Heart right ventricle (tissue), 16 donors: ENCODE measurements at places on chromosomes 12 and 14. TPM values are rescaled to one million over a fixed set of nuclear protein-coding genes. Genes with fewer than 3 reads are reported as not detected.

GRCh38 chr12:91663310-91663709 is 480.7 kb upstream of the DCN start:
- DNase-seq: no peak

DNA sequence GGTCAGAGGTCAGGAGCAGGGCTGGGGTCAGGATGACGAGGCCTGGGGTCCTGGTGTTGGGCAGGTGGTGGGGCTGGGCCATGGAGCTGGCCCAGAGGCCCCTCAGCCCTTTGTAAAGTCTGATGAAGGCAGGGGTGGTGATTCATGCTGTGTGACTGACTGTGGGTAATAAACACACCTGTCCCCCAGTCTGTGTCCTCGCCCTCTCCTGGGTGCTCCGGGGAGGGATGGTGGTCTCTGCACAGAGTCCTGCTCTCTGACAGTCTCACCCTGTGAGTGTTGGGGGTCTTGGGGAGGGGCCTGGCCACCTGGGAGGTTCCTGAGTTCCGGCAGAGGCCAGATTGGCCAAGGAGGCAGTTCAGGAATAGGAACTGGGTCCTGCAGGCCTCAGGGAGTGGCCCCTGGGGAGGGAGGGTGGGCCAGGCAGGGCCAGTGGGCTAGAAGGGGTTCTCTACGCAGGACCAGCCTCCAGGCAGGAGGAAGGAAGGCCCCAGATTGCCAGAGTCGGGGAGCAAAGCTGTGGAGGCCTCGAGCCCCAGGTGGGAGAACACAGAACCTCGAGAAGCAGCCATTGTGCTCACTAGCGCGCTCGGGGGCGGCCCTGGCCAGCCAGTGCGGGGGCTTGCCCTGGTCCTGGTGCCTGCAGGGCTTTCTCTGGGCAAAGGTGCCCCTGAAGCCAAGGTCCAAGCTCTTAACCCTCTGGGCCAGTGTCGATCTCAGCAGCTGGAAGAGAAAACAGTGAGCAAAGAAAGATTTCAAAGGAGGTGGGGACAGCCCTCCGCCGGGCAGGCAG is 14.4 kb downstream of the ACADS start:
- DNase-seq: no peak

- no peak for DNase-seq
Measured at GRCh38 chr12:130835011-130835410, 4.0 kb downstream of the STX2 start.

DNA sequence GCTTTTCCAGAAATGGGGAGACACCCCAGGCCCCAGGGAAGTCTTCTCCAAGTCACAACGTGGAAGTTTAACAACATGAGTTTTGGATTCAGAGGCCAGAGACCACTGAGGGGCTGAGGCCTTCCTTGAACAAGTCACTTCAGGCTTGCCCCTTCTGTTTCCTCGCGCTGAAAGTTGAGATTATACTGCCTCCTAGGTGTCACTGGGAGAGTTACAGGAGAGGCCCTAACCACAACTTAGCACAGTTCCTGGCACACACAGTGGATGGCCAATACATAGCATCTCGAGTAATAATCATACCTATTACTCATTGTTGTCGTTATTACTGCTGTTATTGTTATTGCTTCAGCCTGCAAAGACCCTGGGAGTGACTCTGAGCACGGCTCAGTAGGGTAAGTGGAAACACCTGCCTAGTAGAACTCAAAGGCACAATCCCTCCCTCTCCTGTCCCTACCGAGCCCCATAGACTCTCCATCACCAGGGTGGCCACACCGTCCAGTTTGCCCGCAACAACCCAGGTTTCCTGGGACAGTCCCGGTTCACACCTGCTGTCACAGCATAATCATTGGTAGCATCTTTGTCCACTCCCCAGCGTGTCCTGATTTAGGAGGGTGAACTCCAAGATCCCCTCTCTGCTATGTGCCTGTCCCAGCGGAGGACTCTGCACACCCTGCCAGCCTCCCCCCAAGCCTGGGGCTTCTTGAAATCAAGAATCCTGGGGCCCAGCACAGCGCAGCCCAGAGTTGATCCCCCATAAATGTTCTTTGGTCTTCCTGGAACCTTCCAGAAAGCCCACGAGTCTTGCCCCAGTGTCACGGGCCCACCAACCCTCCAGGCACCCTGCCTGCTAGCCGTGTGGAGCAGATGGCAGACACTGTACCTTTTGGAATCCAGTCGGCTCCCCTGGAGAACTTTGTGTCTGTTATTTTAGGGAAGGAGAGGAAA is 85.0 kb downstream of the SYNE3 start:
- DNase-seq: no peak

GRCh38 chr14:37622231-37622923 is 26.9 kb downstream of the TTC6 start:
- DNase-seq: no peak

- no peak for DNase-seq
Measured at GRCh38 chr12:105970885-105971284, 167.9 kb downstream of the NUAK1 start.

- DNase-seq: no peak
Measured at GRCh38 chr14:23570806-23571483, 3.4 kb upstream of the AP1G2 start.

The SLC7A8 gene
- polyA plus RNA-seq: 14.9 TPM

DNA sequence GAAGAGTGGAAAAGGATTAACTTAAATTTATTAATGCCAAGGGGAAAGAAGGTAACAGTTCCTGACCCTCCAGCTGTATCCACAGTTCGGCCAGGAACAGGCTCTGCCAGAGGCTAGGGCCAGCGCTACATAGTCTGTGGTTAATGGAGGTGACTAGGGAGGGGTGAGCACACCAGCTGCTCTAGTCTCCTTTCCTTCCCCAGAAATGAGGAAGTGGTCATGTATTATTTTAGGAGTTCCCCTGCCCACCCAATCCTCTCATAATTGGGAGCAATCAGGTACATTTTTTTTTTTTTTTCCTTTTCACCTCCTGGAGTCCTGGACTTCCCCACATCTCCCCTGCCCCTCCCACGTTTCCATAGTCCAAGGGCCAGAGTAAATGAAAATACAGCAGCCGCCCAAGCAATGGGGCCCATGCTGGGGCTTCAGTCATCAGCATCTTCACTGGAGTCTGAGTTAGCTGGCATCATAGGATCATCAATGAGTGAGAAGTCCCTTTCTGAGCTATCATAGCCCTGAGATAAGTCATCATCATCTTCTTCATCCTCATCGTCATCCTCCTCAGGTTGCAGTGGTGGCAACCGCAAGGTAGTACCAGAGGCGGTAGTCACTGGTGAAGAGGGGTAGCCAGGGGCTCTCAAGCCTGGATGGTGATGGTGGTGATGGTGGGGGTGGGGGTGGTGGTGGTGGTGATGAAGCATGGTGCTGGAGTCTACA is 1.5 kb upstream of the SUPT16H start:
- DNase-seq: no peak

GRCh38 chr14:83172363-83172762 is 1638.7 kb upstream of the SEL1L start:
- no peak for DNase-seq

The NRXN3 gene
- 0.23 TPM for polyA plus RNA-seq

DNA sequence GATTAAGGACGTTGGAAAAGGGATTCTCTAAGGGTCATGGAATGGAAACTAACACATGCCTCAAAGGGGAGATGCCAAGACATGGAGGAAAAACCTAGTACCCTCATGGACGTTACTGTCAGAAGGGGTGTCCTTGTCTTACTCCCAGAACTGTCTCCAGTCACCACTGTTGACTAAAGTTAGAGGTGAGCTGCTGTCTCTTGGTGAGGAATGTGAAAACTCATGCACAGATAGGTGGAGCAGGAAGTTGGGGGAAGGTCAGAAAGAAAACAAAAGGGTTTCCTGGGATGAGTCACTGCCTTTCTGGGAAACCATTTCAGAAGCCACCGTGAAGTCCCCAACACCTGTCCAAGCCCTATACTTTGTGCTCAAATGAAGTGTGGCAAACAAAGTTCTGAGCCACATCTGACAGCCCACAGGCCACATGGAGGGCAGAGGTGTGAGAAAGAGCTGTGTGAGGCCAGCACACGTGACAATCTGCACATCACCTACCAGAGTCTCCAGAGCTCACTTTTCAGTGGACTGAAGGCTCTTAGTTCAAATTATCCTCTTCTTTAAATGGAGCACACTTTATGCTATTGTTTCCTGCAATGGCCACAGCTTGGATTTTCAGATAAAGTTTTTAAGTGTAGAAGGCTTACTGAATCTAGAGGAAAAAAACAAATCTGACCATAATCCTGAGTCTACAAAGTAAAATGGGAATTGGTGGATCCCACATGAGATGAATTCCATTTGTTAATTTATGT is 92.9 kb upstream of the EGLN3 start:
- no peak for DNase-seq

GRCh38 chr12:70698345-70698744 is 61.1 kb upstream of the PTPRB start:
- DNase-seq: no peak

DNA sequence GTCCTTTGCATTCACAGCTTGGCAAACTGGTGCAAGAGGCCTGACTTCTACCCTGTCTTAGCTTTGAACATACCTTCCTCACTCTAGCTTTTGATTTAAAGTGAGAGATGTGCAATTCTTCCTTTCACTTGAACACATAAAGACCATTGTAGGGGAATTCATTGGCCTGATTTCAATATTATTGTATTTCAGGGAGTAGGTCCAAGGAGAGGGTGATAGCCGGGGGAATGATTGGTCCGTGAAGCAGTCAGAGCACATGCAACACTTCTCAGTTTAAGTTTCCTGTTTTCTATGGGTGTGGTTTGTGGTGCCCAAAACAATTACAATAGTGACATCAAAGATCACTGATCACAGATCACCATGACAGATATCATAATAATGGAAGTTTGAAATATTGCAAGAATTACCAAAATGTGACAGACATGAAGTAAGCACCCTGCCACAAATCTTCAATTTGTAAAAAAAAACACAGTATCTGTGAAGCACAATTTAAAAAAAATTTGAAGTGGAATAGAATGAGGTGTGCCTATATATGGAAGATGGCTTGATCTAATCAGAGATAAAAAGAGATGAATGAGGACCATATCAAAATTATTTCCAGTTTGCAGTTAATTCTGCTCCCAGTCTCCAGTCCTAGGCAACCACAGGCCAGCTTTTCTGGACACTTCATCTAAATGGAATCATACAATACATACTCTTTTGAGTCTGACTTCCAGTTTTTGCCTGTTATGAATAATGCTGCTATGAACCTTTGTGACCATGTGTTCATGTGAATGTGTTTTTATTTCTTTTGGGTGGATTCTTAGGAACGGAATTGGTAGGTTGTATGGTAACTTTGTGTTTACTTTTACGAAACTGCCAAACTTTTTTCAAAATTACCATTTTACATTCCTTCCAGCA is 23.2 kb downstream of the BORCS5 start:
- DNase-seq: no peak

The RERG gene
- 9.7 TPM for polyA plus RNA-seq

DNA sequence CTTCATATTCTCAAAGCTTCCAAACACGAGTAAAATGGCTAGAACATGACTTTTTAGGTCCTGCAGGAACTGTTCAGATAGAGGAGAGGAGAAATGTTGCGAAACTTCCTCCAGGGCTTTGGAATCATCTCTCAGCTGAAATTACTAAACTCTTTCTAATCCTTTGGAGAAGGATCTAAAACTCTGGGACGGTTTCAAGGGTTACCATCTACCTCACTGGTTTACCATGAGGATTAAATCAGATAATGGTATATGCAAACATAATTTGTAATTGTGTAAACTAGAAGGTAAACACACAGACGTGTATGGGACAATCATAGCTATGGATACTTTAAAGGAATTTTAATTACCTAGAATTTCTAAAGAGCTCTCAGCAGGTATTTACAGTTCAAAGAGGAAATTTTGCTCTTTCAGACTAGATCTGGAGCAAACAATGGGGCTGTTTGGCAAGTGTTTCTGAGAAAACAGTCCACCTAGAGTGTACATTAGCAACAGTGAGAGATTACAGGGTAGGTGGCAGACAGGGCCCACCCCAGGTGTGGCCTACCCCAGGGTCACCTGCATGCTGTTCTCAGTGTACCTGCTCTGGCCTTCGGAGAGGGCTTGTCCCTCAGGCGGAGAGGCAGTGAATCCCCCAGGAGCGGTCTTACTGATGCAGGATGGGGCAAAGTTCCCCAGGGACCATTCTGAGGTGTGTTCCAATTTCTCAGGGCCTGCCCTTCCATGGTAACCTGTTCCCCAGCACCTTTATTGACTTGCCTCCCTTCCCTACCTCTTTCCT is 124.7 kb upstream of the MAX start:
- no peak for DNase-seq

DNA sequence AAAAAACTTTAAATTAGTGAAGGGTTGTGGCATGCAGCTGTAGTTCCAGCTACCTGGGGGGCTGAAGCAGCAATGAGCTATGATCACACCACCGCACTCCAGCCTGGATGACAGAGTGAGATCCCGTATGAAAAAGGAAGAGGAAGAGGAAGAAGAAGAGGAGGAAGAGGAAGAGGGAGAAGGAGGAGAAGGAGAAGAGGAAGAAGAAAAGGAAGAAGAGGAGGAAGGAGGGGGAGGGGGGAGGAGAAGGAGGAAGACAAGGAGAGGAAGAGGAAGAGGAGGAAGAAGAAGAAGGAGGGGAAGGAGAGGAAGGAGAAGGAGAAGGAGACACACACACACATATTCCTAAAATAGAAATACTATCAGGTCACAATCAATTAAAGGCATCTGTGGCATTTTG is 32.0 kb downstream of the RXYLT1 start:
- no peak for DNase-seq

The SMCO3 gene
- 0.14 TPM for polyA plus RNA-seq

The SLC2A14 gene
- not detected for polyA plus RNA-seq

DNA sequence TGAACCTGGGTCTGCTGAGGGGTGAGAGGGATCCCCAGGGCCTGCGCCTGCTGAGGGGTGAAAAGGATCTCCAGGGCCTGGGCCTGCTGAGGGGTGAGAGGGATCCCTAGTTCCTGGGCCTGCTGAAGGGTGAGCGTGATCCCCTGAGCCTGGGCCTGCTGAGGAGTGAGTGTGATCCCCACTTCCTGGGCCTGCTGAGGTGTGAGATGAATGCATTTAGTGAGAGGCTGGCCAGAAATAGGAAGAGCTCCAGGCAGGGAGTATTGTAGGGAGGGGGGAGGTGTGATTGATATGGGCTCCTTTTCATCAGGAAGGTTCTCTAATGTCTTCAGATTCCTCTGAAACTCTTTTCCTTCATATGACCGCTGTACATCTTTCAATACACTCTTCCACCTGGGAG is 43.0 kb downstream of the FAM186A start:
- no peak for DNase-seq

GRCh38 chr12:68878846-68879245 is 54.1 kb downstream of the CPM start:
- DNase-seq: no peak

DNA sequence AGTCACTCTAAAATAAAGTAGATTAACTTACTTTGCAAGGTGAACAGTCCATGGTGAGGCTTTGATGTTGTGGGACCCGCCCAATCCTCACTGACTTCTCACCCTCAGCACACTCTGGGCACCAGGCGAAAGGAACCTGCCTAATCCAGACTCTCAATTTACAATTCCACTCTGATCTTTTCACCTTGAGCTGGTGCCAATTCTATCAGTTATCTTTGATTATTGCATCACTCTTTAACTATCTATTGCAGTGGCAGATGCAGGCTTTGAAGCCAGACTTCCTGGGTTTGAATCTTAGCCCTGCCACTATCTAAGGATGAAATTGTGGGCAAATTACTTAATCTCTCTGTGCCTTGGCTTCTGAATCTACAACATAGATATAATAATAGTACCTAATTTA is 18.9 kb upstream of the RASSF8 start:
- DNase-seq: no peak

- DNase-seq: no peak
Measured at GRCh38 chr12:115222220-115222619, 538.2 kb upstream of the TBX3 start.

GRCh38 chr12:66851134-66851533 is 172.3 kb upstream of the GRIP1 start:
- no peak for DNase-seq

GRCh38 chr14:99268810-99269707 is 2.9 kb downstream of the BCL11B start:
- DNase-seq: no peak

The ZNF84 gene
- 12.0 TPM for polyA plus RNA-seq
